ENCODE measurements at places on chromosomes 7 and 10. TPM values are rescaled to one million over a fixed set of nuclear protein-coding genes. Genes with fewer than 3 reads are reported as not detected.

FGFBP3 gene
- 2.1 TPM for polyA plus RNA-seq

OR2A12 gene
- polyA plus RNA-seq = 0.09 TPM

FAM221A gene
- 2.4 TPM for polyA plus RNA-seq

EBLN1 gene
- not detected for polyA plus RNA-seq
